ENCODE measurements at places on chromosomes 13 and 19.

DNA sequence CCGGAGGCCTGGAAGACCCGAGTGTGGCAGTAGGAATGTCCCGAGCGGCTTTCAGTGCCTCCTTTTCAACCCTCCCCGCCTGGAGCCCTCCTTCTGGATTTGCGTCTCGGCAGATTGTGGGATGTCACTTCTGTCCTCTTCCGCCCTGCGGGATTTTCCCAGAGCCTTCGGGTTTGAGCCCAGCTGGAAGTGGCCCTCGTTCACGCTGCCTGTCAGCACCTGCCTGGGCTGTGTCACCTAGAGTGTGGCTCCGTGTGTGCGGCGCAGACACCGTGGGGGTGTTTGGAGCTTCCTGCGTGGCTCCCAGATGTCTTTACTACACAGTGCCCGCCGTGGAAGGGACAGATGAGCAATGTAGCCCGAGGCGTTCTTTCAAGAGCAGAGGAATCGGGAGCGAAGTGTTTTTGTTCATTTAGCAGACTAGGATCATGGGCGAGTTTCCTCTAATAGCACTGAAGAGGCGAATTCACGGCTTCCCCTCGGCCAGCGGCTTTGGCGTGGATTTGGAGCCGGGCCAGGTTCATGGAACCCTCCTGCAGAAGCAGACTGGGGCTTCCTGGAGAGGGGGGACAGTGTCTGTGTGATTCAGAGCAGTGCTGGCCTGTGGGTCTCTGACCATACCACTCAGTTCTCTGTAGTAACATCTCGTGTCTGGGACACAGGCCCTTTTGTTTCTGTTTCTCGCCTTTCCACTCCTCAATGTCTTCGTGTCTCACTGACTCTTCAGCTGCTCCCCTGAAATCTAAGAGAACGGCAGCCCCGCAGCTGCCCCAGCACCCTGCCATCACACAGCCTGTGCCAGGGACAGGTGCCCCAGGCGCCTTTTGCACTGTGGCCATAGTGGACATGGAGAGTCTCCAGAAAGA lies 68.0 kb downstream of the KDM4B start:
- DNase-seq = no peak

DNA sequence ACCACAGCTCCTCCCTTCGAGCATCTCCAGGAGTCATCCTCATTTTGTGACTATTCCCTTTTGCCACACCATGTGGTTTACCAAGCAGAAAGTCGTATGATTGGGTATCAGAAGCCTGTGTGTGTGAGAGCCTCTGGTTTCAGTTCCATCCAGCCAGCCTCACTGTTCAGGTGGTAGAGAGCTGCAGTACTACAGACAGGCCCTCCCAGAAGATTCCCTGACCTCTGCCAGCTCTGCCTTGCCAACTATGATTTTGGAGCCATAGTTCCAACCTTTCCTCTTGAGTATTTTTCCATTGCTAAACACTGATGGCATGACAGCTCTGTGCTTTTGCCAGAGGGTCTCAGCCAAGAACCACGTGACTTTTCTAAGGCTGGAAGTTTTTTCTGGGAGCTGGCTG lies 82.5 kb downstream of the DHRS12 start:
- no peak for DNase-seq

DNA sequence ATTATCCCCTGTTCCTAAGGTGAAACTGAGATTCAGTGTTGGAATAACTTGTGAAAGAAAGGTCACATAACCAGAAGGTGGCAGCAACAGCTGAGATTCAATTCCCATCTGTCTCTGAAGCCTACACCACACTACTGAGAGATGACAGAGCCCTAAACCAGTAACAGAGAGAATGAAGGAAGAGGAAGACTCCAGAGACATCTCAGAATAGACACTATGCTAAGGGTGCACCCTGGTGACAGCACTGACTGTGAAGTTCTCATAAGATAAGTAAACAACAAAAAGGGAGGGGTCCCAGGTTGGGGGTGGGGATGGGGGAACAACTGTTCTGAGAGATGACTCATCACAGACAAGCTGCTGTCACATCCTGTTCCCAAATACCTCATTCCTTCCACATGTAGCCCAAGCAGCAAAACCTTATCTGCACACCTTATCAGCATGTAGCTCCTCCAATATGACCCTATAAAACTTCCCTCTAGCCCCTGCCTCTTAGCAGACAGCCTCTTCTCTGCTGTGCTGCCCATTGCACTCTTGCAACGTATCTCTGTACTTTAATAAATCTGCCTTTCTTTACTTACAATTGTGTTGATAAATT lies 46.5 kb downstream of the UTP14C start:
- DNase-seq = no peak

GRCh38 chr19:22935151-22935550 lies 67.8 kb downstream of the ZNF728 start:
- no peak for DNase-seq

DNA sequence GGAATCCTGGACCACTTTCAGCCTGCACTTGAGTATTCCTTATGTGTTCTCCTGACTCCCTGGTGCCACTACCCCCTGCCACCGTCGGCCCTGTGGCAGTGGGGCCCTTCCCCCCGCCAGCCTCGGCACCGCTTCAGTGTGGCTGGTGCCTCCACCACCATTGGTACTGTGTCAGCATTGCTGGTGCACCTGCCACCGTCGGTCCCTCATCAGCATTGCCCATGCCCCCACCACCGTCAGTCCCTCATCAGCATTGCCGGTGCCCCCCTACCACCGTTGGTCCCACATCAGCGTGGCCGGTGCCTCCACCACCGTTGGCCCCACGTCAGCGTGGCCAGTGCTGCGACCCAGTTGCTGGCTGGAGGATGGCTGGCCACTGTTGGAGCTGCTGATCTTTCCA lies 228.5 kb downstream of the TM9SF2 start:
- no peak for DNase-seq

- peak; percentile 57 for DNase-seq
These were observed 26.3 kb downstream of the SAE1 start for GRCh38 chr19:47156861-47157430.

GRCh38 chr19:13466697-13467096 lies 39.6 kb downstream of the CACNA1A start:
- no peak for DNase-seq

DNA sequence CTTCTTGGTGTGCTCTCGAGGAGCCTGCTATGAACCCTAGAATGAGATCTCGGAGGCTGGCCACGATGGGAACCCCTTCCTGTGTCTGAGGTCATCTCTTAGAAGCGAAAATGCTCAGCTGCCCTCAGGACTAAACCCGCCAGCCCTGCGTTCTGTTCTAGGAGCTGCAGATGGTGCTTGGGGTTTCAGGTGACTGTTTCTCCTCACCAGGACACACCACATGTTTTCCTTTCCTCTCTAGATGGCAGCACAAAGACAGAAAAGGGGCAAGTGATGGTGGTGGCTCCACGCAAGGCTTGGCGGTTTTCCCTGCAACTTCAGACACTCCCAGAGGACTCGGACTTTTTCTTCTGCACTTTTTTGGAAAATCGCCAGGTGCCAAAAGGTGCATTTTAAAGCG lies 60.1 kb downstream of the RNASEH2B start:
- DNase-seq = no peak

GRCh38 chr13:113595131-113595530 lies 10.6 kb downstream of the TFDP1 start:
- no peak for DNase-seq
